ENCODE measurements at places on chromosomes 7 and 10.

- no peak overlapping the region for H3K27ac ChIP-seq
- H3K27me3 ChIP-seq = no peaks in the 10 kb centered on the region
- no peaks in the 10 kb centered on the region for H3K36me3 ChIP-seq
- H3K4me3 ChIP-seq = no peak overlapping the region
- H3K4me1 ChIP-seq = 0 out of 2 replicates have a peak, but pooled peaks cover 3% of the 10 kb centered on the region
Measured at GRCh38 chr7:2016761-2017480, 215.8 kb downstream of the MAD1L1 start.

- no peak overlapping the region for H3K27ac ChIP-seq
- no peaks in the 10 kb centered on the region for H3K36me3 ChIP-seq
- H3K27me3 ChIP-seq = peaks cover 7% of the 10 kb centered on the region
- no peak for DNase-seq
- H3K4me3 ChIP-seq = no peak overlapping the region
Measured at GRCh38 chr7:128161466-128162125, 79.5 kb upstream of the LEP start.

GRCh38 chr7:57203161-57203791, 71.0 kb upstream of the ZNF479 start:
- no peak overlapping the region for H3K4me3 ChIP-seq
- H3K4me1 ChIP-seq = no peaks in the 10 kb centered on the region
- H3K27ac ChIP-seq = no peak overlapping the region
- no peaks in the 10 kb centered on the region for H3K36me3 ChIP-seq

DNA sequence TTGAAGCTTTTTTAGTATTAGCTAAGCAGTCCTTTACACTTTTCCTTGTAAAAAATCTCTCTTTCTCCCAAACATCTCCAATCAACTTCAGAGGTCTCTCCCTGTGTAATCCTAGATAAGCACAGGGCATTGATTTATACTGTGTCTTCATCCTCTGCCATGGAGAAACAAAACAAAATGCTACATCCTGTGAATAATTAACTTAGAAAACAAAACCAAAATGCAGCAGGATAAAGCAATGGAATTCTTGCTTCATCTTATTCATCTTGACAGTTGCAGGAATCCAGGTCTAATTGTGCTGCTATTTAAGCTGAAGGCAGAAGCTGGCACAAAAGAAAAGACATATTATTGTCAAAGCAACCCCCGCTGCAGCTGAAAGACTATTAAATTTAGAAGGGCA, 641.5 kb upstream of the SORCS1 start:
- H3K4me1 ChIP-seq = no peaks in the 10 kb centered on the region
- no peaks in the 10 kb centered on the region for H3K36me3 ChIP-seq
- no peak for DNase-seq
- H3K27ac ChIP-seq = no peak overlapping the region

- peaks cover 29% of the 10 kb centered on the region for H3K4me1 ChIP-seq
- DNase-seq = no peak
- no peaks in the 10 kb centered on the region for H3K36me3 ChIP-seq
- no peak overlapping the region for H3K4me3 ChIP-seq
- no peak overlapping the region for H3K27ac ChIP-seq
Measured at GRCh38 chr7:51352174-51353100, 35.8 kb upstream of the COBL start.

- H3K27ac ChIP-seq = no peak overlapping the region
- no peak for DNase-seq
- no peak overlapping the region for H3K4me3 ChIP-seq
- peaks cover 47% of the 10 kb centered on the region for H3K27me3 ChIP-seq
- H3K36me3 ChIP-seq = no peaks in the 10 kb centered on the region
Measured at GRCh38 chr10:78404296-78404695, 370.6 kb downstream of the RPS24 start.

GRCh38 chr7:158107806-158108205, 479.8 kb downstream of the PTPRN2 start:
- peaks cover 9% of the 10 kb centered on the region for H3K27me3 ChIP-seq
- DNase-seq = no peak
- no peak overlapping the region for H3K27ac ChIP-seq

DNA sequence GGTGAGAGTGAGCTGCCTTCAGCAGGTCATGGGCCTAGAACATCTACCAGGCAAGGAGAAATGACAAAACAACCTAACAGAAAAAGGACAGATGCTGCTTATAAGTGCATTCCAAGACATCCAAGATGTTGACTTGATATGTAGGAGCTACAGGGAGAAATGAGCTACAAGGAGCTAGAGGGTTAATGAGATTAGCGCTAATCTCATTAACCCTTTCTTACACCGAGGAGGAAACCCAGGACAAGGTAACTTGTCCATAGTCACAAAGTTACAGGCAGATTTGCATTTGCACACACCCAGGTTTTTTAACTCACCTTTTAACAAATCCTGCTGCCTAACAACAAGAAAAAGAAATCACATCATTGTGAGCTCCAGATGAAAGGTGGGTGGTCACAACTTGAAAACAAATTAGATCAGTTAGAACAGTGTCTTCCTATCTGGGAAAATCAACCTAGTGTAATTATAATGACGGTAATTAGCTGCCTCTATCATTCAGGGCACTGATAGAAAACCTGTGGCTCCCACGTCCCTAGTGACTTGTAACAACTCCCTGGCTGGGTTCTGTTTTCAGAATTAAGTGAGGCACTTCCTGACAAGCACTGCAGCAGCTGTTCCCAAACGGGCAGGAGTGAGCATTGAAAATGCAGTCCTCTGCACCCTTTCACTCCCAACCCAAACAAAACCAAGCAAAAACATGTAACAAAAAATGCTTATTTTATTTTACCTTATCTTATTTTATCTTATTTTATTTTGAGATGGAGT, 5.7 kb downstream of the KIAA1549 start:
- no peak overlapping the region for H3K4me3 ChIP-seq
- H3K4me1 ChIP-seq = peaks cover 20% of the 10 kb centered on the region
- DNase-seq = no peak
- no peaks in the 10 kb centered on the region for H3K27me3 ChIP-seq
- no peaks in the 10 kb centered on the region for H3K36me3 ChIP-seq
- H3K27ac ChIP-seq = no peak overlapping the region

- no peaks in the 10 kb centered on the region for H3K4me1 ChIP-seq
- no peaks in the 10 kb centered on the region for H3K36me3 ChIP-seq
Measured at GRCh38 chr10:4337563-4337962, 488.4 kb upstream of the AKR1E2 start.

- H3K27me3 ChIP-seq = no peaks in the 10 kb centered on the region
- H3K36me3 ChIP-seq = no peaks in the 10 kb centered on the region
- no peak for DNase-seq
Measured at GRCh38 chr7:23810099-23810498, 100.1 kb downstream of the STK31 start.

- no peaks in the 10 kb centered on the region for H3K27me3 ChIP-seq
- no peak for DNase-seq
- H3K27ac ChIP-seq = no peak overlapping the region
- peaks cover 37% of the 10 kb centered on the region for H3K36me3 ChIP-seq
- H3K4me1 ChIP-seq = no peaks in the 10 kb centered on the region
Measured at GRCh38 chr10:103090911-103091310, 102.2 kb downstream of the NT5C2 start.

- H3K27ac ChIP-seq = no peak overlapping the region
- no peak for DNase-seq
- no peaks in the 10 kb centered on the region for H3K27me3 ChIP-seq
- H3K4me1 ChIP-seq = no peaks in the 10 kb centered on the region
- H3K36me3 ChIP-seq = no peaks in the 10 kb centered on the region
- no peak overlapping the region for H3K4me3 ChIP-seq
Measured at GRCh38 chr7:42739638-42740037, 172.2 kb downstream of the C7orf25 start.

GRCh38 chr7:82249979-82250378, 193.6 kb downstream of the CACNA2D1 start:
- no peak overlapping the region for H3K4me3 ChIP-seq
- no peak overlapping the region for H3K27ac ChIP-seq
- no peaks in the 10 kb centered on the region for H3K4me1 ChIP-seq

GRCh38 chr10:48670978-48671913, 13.4 kb upstream of the WDFY4 start:
- peaks cover 44% of the 10 kb centered on the region for H3K27me3 ChIP-seq
- H3K4me3 ChIP-seq = no peak overlapping the region
- DNase-seq = no peak
- no peaks in the 10 kb centered on the region for H3K36me3 ChIP-seq
- no peak overlapping the region for H3K27ac ChIP-seq

DNA sequence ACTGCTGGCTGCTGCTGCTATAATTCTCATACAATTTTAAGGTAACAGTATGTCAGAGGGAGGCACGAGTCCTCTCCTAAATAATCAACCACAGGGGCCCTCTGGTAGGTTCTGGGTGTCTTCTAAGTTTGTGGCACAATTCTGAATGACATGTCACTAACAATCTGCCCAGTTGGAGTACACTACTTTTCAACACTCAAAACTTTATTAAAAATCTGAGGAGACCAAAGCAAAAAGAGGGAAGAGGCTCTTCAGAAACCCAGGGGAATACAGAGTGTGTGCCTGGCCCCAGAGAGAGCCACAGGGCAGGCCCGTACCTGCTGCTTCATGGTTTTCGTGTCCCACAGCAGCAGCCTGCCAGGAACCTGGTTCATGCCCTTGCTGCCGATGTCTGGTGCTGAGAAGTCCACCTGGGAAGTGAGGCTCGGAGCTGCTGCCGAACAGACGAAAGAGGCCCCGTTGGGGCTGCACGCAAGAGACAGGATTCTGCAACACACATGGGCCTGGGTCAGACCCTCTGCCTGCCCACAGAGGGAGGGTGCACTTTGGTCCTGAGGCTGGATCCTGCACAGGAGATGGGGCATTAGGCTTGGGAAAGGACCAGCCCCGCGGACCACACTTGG, 18.3 kb downstream of the WDR91 start:
- H3K4me3 ChIP-seq = no peak overlapping the region
- H3K27me3 ChIP-seq = no peaks in the 10 kb centered on the region
- H3K27ac ChIP-seq = no peak overlapping the region
- no peaks in the 10 kb centered on the region for H3K36me3 ChIP-seq
- no peak for DNase-seq

- H3K27me3 ChIP-seq = peaks cover 4% of the 10 kb centered on the region
- H3K36me3 ChIP-seq = no peaks in the 10 kb centered on the region
- H3K4me3 ChIP-seq = no peak overlapping the region
- no peak overlapping the region for H3K27ac ChIP-seq
- DNase-seq = no peak
- no peaks in the 10 kb centered on the region for H3K4me1 ChIP-seq
Measured at GRCh38 chr7:6096581-6096980, 65.4 kb downstream of the ANKRD61 start.

Measured in PC-9 (cell line).